NCI-H1092 treated with DMSO at 0.1 percent for 48 hours (cell line): ENCODE measurements at places on chromosomes 4 and X.

DNA sequence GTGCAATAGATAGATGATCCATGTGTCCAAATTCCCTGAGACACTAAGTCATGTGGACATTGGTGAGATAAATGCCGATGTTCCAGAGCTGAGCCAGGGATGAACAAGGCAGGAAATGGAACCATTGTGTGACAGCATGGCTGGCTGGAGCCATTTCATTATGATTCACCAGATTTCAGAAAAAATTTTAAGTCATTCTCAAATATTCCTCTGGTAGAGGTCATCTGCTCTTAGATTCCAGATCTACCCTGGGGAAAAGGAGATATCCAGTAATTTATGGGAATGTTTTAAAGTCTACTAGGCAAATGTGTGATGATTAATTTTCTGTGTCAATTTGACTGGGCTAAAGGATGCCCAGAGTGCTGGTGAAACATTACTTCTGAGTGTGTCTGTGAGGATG lies 287.3 kb downstream of the STK32B start:
- no peak for DNase-seq

DNA sequence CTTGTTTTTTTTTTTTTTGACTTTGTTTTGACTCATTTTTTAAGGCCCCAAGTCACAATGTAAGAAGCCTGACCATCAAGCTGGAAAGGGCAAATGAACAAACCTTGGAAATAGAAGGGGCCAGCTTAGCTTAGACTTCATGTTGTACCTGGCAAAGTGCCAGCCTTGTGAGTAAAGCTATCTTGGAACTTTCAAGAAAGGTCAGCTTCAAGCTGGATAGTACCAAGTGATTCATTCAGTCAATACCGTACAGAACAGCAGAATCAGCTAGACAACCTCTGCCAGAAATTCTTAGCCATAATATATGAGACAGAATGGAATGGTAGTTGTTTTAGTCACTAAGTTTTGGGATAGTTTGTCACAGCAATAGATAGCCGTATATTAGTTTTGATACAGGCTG lies 1492.2 kb upstream of the TENM3 start:
- DNase-seq, result no peak

GRCh38 chr4:66433706-66434105 lies 763.4 kb upstream of the EPHA5 start:
- no peak for DNase-seq

DNA sequence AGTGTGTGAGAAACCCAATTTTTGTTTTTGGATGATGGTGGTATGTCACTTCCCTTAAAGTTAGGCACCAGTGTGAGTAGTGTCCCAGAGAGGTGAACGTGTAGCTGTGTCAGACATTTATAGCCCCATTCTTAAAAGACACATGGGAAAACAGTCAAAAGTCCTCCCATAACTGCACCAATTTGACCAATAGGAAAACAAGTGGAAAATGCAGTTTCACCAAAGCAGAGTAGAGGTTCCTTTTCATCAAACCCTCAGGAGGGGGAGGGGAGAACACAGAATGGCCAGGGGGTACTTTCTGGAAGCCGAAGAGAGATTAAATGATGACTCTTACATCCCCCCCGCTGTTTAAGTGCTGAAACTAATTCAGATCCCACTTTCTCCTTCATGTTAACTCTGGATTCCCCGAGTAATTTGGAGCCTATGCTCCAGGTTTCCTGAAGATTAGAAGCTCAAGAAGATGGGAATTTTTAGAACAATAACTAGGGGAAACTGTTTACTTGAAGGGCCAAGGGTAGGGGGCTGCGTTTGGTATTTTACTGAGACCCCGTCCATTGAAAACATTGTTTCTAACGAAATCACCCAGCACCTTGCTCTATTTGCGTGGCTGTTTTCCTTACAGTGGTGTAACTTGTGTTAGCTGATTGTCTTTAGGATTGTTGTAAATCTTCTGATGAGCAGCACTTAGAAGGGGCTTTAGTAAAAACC lies 2.1 kb upstream of the LEF1 start:
- DNase-seq, result no peak

DNA sequence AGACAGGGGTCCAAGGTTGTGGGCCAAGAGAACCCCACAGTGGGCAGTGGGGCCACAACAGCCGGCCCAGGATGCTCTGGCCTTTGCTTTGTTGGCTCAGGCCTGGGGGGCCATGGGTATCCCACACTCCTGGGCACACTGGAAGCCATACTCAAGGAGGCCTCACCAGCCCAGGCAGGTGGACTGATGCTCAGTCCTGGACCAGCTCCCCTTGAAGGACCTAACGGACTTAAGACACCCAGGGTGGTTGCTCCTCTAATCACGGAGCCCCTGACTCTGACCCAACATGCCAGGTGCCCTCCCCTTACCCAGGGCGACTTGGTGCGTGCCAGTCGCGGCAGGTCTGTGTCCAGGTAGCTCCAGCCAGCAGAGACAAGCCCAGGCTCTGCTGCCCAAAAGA lies 50.8 kb downstream of the ZFYVE28 start:
- DNase-seq, result no peak
